Lower lobe of right lung (tissue), 2 donors: ENCODE measurements at places on chromosomes 5 and 9. TPM values are rescaled to one million over a fixed set of nuclear protein-coding genes. Genes with fewer than 3 reads are reported as not detected.

The SLCO6A1 gene
- total RNA-seq, result not detected

The PCDHB6 gene
- 0.41 TPM for total RNA-seq

The CSF2 gene
- total RNA-seq, result 3.9 TPM

The GMCL2 gene
- not detected for total RNA-seq

The SLC25A2 gene
- 0.71 TPM for total RNA-seq

The TEK gene
- total RNA-seq, result 56.3 TPM

The HTR1A gene
- total RNA-seq, result not detected

- peak overlapping the region; percentile 64 for H3K4me3 ChIP-seq
- DNase-seq, result peak; percentile 80
- H3K4me1 ChIP-seq, result peaks cover 71% of the 10 kb centered on the region
- no peaks in the 10 kb centered on the region for H3K27me3 ChIP-seq
- peak overlapping the region; percentile 87 for H3K27ac ChIP-seq
- peaks cover 56% of the 10 kb centered on the region for H3K36me3 ChIP-seq
Observed at GRCh38 chr5:141513627-141514329, 24.9 kb downstream of the PCDHGC5 start.

DNA sequence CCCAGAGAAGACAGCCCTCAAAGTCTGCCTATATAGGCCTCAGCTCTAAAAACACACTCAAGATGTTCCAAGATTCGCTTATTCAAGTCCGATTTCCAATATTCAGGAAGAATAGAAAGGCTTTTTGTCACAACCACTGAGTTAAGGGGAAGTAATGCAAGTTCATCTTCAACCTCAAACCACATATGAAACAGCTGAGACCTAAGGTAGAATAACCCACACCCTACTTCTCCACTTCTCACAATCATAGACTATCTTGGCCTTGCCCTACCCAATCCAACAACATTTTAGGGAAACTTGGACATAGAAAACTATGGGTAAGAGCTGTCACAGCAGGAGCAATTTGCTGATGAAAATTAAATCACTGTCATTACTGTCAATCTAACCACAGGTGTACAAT is 152.0 kb upstream of the LRRTM2 start:
- DNase-seq, result no peak
- H3K27ac ChIP-seq, result no peak overlapping the region
- H3K36me3 ChIP-seq, result no peaks in the 10 kb centered on the region
- no peaks in the 10 kb centered on the region for H3K27me3 ChIP-seq
- H3K4me3 ChIP-seq, result no peak overlapping the region

DNA sequence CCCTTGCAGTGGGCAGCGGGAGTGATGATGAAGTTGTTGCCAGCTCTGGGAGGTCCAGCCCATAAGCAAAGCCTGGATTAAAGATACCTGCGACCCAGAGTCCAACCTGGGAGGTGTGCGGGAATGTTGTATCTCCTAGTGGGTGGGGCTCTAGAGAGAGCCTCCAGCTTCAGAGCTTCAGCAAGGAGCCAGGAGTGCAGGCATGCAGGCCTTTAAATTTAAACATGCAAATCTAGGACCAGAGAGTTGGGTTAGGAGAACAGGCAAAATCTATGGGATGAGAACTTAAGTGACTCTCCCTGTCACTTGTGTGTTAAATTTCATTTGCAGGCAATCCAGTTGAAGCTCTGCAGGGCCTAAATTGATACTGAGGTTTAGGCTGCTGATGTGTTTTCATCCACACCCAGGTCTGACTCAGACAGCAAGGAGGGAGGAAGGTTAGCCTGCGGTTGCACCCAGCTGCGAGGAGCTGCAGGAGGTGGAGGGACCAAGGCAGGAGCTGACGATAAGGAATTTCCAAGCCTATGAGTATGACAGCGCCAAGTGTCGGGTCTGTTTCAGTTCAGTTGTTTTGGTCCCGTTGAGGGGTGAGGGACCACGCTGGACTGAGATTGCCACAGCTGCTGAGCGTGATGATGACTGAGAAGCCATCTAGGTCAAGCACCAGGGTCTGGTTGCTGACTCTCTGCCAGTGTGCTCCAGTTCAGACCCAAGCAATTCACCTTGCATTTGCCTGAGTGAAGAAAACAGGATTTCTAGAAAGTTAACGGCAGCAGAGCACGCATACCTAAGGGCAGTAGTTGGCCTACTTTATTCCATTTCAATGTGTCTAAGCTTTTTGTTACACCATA is 243.0 kb downstream of the ICE1 start:
- H3K36me3 ChIP-seq, result no peaks in the 10 kb centered on the region
- no peaks in the 10 kb centered on the region for H3K4me1 ChIP-seq
- no peaks in the 10 kb centered on the region for H3K27me3 ChIP-seq

DNA sequence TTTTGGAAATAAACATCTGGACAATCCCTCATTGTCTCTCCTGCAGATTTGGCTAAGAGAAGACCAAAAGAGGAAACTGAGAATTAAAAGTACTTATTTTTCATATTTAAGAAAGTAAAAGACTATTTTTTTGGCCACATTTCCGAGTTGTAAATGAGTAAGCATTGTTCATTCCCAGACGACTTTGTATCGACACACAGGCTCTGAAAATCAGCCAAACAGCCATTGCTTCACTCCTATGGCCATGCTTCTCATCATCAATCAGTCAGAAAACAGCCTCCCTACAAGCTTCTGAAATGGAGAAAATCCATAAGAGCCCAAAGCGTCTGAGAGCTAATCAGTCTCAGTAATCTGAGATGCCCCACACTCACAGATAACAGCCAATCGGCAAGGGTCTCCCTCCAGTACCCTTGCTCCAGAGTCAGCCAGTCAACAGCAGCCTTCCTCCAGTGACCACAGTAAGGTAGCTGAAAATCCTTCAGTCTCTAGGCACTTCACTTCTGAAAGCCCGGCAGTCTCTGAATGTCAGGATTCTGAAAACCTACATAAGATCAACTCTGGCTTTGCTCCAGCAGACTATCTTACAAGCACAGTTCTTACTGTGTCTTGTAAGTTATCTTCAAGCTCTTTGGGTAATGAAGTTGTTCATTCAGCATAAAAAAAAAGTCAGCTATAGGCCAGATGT is 30.9 kb downstream of the CDO1 start:
- peaks cover 4% of the 10 kb centered on the region for H3K27me3 ChIP-seq
- H3K36me3 ChIP-seq, result no peaks in the 10 kb centered on the region
- H3K27ac ChIP-seq, result no peak overlapping the region
- no peak for DNase-seq
- no peaks in the 10 kb centered on the region for H3K4me1 ChIP-seq
- H3K4me3 ChIP-seq, result no peak overlapping the region

GRCh38 chr5:141914199-141914743 is 9.4 kb upstream of the DELE1 start:
- peak; percentile 79 for DNase-seq
- H3K4me3 ChIP-seq, result peak overlapping the region; percentile 51
- H3K36me3 ChIP-seq, result no peaks in the 10 kb centered on the region
- peaks cover 16% of the 10 kb centered on the region for H3K27me3 ChIP-seq
- no peak overlapping the region for H3K27ac ChIP-seq

GRCh38 chr9:130053504-130054324 is at the start of gene GPR107:
GPR107 (plus strand) TSS chr9:130053906; CDS start chr9:130053933, 27 bp downstream.
- H3K4me1 ChIP-seq, result peaks cover 39% of the 10 kb centered on the region
- peak within 1 kb of the TSS; percentile 97 for H3K4me3 ChIP-seq
- no peaks in the 10 kb centered on the region for H3K27me3 ChIP-seq
- peaks cover 10% of the 10 kb centered on the region for H3K36me3 ChIP-seq

DNA sequence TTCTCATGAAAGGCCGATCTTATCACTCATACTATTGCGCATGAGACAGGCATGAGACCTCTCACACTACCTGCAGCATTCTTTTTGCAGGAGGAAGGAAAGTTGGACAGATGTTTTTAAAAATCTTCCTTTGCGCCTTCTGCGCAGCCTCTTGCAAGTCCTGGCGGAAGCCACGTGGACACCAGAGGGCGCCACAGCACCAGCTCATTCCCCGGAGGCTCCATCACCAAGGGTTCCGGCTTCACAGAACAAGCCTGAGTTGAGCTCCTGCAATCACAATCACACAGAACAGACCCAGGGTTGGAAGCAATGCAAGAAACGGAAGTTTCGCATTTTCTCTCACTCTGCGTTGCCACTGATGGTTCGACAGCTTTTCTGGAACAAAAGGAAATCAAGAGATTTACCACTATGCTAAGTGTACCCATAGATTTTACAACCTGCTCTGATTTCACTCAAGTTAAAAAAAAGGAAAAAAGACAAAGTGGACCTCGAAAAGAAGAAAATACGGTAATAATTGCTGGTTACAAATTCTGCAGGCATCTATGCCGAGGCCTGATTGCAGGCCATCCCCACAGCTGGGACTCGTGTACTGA is 304.7 kb upstream of the MSX2 start:
- H3K27ac ChIP-seq, result no peak overlapping the region
- peak; percentile 89 for DNase-seq
- H3K4me3 ChIP-seq, result peak overlapping the region; percentile 10
- H3K4me1 ChIP-seq, result peaks cover 7% of the 10 kb centered on the region
- no peaks in the 10 kb centered on the region for H3K36me3 ChIP-seq
- peaks cover 32% of the 10 kb centered on the region for H3K27me3 ChIP-seq

DNA sequence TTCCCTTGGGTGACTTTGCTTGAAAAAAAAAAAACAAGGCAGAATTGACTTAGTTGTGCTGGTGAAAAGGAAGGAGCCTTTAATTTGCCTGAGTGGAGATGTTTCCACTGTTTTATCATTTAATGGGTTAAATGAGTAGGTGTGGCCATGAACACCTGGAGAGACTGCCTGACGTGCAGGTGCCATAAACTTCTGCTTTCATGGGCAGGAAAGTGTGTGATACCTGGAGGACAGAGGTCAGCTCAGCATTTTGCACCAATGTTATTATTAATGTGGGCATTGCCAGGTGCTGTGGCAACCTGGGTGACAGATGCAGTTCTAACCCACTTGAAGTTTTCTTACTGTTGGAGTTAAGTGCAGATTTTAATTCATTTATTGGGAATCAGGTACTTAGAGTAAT is 145.4 kb downstream of the CD180 start:
- peaks cover 26% of the 10 kb centered on the region for H3K4me1 ChIP-seq
- no peak overlapping the region for H3K4me3 ChIP-seq
- H3K27ac ChIP-seq, result no peak overlapping the region
- no peak for DNase-seq
- no peaks in the 10 kb centered on the region for H3K27me3 ChIP-seq

- H3K27me3 ChIP-seq, result no peaks in the 10 kb centered on the region
- H3K27ac ChIP-seq, result no peak overlapping the region
- DNase-seq, result no peak
- no peaks in the 10 kb centered on the region for H3K36me3 ChIP-seq
Observed at GRCh38 chr5:175104677-175105076, 339.3 kb downstream of the DRD1 start.

DNA sequence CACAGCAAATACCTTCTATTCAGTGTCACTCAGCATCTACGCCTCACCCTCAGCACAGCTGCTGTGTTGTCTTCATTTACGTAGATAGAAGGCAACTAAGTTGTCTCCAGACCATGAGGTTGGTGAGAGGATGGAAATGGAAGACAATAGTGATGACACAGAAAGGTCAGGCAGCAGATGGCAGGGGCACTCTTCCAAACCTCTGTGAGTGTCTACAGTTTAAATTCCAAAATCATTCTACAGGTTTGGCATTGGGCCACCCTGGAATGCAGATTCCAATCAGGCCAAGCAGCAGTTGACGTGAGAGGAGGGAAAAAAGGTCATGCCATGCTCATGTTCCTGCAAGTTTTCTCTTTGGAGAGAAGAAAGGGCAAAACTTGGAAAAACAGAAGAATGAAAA is 68.7 kb upstream of the ADAMTSL1 start:
- H3K4me1 ChIP-seq, result no peaks in the 10 kb centered on the region
- H3K27me3 ChIP-seq, result no peaks in the 10 kb centered on the region
- H3K4me3 ChIP-seq, result no peak overlapping the region
- no peak for DNase-seq
- no peak overlapping the region for H3K27ac ChIP-seq

DNA sequence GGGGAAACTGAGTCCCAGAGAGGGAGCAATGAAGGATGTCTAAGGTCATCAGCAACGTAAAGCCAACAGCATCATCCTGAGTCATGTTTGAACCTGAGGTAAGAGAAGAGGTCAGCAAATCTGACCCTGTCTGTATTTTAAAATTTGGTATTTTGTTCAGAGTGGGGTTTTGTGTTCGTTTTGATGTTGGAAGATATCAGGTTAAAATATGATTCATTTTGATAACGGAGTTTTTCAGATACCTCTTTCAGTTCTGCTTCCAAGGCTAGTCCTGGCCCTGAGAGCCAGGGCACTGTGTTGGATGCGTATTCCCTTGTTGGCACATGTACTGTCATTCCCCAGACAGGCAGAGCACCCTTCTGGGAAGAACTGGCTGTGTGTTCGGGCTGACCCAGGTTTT is 291.0 kb downstream of the NSG2 start:
- H3K4me3 ChIP-seq, result no peak overlapping the region
- no peaks in the 10 kb centered on the region for H3K36me3 ChIP-seq
- peaks cover 18% of the 10 kb centered on the region for H3K27me3 ChIP-seq
- H3K4me1 ChIP-seq, result no peaks in the 10 kb centered on the region
- DNase-seq, result no peak

- no peaks in the 10 kb centered on the region for H3K27me3 ChIP-seq
- no peak for DNase-seq
- H3K27ac ChIP-seq, result no peak overlapping the region
Observed at GRCh38 chr9:120109242-120109641, 470.7 kb downstream of the CDK5RAP2 start.

- DNase-seq, result no peak
- peak overlapping the region; percentile 26 for H3K27ac ChIP-seq
- H3K4me1 ChIP-seq, result peaks cover 6% of the 10 kb centered on the region
- no peaks in the 10 kb centered on the region for H3K27me3 ChIP-seq
- H3K36me3 ChIP-seq, result no peaks in the 10 kb centered on the region
Observed at GRCh38 chr5:157252711-157253465, 13.0 kb upstream of the CYFIP2 start.

- no peak overlapping the region for H3K27ac ChIP-seq
- no peaks in the 10 kb centered on the region for H3K27me3 ChIP-seq
- H3K4me3 ChIP-seq, result no peak overlapping the region
- DNase-seq, result no peak
Observed at GRCh38 chr9:126971261-126971660, 56.7 kb downstream of the RALGPS1 start.

DNA sequence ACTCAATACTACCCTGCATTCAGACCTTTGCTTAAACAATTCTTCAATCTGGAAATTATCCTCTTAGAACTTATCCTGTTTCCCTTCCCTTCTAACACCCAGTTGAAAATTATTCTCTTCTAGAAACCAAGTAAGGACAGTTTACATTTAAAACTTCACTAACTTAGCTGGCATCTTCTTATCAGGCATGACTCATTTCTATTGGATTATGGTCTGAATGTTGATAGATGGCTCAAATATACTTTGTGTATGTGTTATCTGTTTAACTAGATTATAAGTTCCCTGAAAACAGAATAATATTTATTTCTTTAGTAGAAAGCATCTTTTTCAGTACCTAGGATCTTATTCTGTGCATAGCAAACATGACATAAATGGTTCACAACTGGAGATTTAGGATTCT is 161.9 kb downstream of the PPP2R2B start:
- H3K36me3 ChIP-seq, result no peaks in the 10 kb centered on the region
- H3K27me3 ChIP-seq, result no peaks in the 10 kb centered on the region
- no peaks in the 10 kb centered on the region for H3K4me1 ChIP-seq
- H3K4me3 ChIP-seq, result no peak overlapping the region
- DNase-seq, result no peak
